Stimulated activated CD4-positive, alpha-beta T cell treated with anti-CD3 and anti-CD28 coated beads, Interleukin-1b, Interleukin-23, amount 100 ng/mL, for 1 hour (primary cell): ENCODE measurements at places on chromosomes 1 and 21.
A peak's percentile ranks its signal among the peaks of the same experiment; 100 is the strongest.

DNA sequence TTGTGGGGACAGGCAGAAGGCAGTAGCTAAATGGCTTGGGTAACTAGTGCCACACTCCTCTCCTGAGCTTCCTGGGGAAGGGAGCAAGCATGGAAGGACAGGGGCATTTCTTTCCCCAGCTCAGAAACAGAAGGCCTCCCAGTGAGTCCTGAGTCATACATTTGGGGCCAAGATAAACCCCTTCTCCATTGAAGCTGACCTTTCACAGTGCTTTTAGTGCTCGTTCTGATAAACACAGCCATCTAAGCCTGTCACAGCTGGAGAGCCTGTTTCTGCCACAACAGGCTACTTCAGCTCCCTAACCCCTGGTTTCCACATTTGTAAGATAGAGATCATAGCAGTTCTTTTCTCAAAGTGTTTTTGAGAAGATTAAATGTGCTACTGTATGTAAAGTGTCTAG, 374.0 kb downstream of the LMX1A start:
- no peak for DNase-seq

GRCh38 chr1:22114083-22115012, 28.5 kb downstream of the WNT4 start:
- no peak for DNase-seq

GRCh38 chr1:39852876-39853275, 30.4 kb downstream of the TRIT1 start:
- DNase-seq: no peak

DNA sequence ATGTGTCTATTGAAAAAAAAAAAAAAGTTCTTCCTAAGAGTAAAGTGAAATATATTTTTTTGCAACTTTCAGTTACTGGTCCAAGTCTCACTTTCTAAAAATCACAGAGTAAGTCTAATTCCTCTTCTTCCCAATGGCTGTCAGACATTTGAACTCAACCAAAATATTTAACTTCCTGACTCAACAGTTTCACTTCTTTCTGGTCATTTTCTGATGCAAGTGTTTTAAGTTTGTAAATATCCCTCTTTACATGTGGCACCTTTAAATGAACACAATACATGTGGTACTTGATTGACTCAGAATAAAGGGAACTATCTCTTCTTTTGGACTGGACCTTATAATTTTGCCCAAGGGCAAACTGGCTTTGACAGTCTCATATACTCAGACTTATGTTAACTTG, 76.7 kb downstream of the ASH1L start:
- DNase-seq: no peak

DNA sequence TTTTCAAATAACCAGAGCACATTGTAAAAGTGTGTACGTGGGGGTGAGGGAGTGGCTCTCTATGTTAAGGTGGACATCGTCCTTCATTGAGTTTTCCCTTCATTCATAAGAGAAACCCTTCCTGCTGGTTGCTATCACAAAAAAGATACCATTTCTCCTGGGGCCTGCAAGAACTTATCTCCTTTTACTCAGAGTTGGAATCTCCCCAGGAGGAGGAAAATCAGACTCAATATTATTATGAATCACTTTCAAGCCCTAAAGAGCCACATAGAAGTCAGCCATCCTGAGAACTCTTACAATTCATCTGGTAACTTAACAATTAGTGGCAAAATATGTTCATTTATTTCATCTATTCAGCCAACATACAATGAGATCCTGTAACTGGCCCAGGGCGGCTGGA, 27.1 kb upstream of the TGFBR3 start:
- no peak for DNase-seq

GRCh38 chr21:21463456-21463855, 465.2 kb downstream of the NCAM2 start:
- no peak for DNase-seq

DNA sequence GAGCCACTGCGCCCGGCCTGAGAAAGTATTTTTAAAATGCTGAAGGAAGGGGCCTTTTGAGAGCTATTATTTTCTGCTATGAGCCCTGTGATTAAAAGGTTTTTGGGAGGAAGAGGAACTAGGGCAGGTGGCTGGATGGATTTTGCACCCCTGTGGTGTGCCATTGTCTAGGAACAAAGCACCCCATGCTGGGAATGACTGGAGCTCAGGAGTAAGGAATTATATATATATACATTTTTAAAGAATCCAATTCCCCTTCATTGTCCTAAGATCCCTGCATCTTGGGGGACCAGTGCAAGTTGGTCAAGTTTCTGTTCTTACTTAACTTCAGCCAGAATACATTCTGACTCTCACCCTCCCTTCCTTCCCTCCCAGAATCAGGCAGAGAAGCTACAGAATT, 91.6 kb downstream of the ZNF648 start:
- no peak for DNase-seq

GRCh38 chr21:46089285-46089684, 8.6 kb upstream of the COL6A2 start:
- DNase-seq: no peak

- no peak for DNase-seq
Observed at GRCh38 chr1:165675794-165676193, 22.6 kb downstream of the ALDH9A1 start.

DNA sequence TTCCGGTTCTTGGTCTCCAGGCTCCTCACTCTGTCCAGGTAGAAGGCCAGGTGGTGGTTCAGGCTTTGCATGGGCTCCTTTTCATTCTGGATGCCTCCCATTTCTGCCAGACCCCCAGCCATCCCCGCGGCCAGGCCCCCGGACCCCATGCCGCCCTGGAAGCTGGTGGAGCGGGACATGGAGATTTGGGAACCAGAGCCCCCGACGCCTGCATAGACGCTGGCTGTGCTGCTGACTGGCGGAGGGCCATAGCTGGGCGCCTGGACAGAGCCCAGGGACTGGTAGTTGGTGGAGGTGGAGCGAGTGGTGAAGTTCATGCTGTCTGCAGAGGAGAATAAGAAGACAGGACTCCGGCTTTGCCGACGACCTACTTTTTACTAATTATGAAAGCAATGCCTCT, 7.1 kb upstream of the SHCBP1L start:
- no peak for DNase-seq

GRCh38 chr1:164781972-164782371, 223.0 kb downstream of the PBX1 start:
- no peak for DNase-seq

DNA sequence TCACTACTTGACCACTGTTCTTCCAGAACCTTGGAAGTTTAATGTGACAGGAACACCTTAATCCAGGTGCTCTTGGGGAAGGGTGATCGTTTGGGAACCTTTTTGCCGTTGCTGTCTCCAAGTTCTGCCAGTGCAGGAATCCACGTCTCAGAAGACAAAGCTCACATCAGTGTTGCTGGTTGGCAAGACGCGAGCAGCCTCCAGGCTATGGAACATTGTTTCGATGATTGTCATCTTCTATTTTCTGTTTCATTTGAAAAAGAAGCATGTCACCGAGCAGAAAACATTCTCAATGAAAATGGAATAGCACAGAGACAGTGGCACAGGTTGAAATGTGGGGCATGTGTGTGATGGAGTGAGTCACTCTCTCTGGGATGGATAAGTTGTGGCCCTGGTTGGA, 11.7 kb downstream of the STUM start:
- DNase-seq: no peak

- no peak for DNase-seq
Observed at GRCh38 chr1:41515131-41515678, 30.7 kb upstream of the EDN2 start.

DNA sequence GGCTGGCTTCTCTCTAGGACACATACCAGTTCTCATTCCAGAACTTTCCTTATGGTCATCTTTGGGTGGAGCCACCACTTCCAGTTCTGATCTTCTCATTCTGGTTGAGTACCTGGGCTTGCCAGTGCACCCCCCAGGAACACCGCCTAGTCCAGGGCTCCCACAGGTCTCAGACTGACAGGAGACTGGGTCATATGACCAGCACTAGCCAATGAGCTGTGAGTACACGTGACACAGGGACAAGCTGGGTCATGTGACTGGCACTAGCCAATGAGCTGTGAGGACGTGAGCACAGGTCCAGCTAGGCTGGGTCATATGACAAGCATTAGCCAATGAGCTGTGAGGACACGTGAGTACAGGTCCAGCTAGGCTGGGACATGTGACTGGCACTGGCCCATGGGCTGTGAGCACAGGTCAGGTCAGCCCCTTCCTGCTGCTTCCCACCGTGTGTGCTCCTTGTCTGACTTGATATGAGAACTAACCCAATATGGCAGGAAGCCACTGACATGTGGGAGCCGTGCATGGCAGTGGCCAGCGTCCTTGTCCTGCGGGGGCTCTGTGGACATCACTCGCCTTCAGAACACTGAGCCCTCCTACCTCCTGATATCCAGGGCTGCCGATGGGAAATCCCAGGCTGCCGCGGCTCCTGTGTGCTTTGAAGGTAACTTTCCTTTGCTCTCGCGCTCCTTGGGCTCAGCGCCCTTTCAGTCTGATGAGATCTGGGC, 22.7 kb downstream of the KRTAP10-1 start:
- DNase-seq: no peak

DNA sequence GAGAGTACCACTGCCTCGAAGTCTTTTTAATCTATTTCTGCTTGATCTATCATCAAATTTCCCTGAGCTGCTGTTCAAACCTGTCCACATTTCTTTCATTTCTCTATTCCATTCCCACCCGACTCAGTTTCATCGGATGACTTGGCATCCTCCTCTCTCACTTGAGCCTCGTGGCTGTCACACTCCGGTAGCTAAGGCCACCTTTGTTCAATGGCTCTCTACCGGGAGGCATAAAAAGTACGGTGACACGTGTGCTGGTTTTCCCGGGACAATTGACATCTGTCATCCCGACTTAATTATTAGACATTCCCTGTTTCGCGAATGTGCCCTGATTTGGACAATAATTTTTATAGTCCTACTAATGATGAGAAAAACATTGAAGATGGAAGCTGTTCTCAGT, 22.6 kb downstream of the MIS18A start:
- DNase-seq: no peak

GRCh38 chr21:26820509-26820908, 24.7 kb downstream of the ADAMTS1 start:
- DNase-seq: no peak

GRCh38 chr1:233569636-233570035, 44.3 kb upstream of the KCNK1 start:
- no peak for DNase-seq

- no peak for DNase-seq
Observed at GRCh38 chr1:109959974-109960744, 24.4 kb upstream of the AHCYL1 start.

- DNase-seq: no peak
Observed at GRCh38 chr1:21665711-21666575, 3.2 kb downstream of the RAP1GAP start.

GRCh38 chr1:184919892-184920291, 54.4 kb downstream of the NIBAN1 start:
- no peak for DNase-seq

DNA sequence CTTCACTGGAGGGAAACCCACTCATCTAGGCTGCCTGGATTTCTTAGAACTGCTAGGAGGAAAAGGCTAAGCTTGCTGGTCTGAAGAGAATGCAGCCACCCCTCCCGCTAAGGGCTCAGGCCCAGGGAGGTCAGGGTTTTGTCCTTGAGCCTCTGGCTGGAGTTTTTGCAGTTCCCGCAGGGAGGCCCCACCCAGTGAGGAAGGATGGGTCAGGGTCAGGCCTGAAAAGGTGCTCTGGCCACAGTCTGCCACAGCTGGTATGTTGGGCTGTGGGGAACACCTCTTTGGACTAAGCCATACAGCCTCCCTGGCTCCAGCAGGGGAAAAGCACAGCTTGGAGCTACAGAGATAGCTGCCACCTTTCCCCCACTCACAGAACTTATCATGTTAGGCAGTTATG, 71.4 kb upstream of the PAPPA2 start:
- DNase-seq: no peak

GRCh38 chr1:112998592-112999235, 42.7 kb upstream of the SLC16A1 start:
- no peak for DNase-seq

- no peak for DNase-seq
Observed at GRCh38 chr1:84700070-84700469, 9.8 kb upstream of the SSX2IP start.

GRCh38 chr1:112188611-112189010, 199.1 kb upstream of the KCND3 start:
- DNase-seq: no peak

DNA sequence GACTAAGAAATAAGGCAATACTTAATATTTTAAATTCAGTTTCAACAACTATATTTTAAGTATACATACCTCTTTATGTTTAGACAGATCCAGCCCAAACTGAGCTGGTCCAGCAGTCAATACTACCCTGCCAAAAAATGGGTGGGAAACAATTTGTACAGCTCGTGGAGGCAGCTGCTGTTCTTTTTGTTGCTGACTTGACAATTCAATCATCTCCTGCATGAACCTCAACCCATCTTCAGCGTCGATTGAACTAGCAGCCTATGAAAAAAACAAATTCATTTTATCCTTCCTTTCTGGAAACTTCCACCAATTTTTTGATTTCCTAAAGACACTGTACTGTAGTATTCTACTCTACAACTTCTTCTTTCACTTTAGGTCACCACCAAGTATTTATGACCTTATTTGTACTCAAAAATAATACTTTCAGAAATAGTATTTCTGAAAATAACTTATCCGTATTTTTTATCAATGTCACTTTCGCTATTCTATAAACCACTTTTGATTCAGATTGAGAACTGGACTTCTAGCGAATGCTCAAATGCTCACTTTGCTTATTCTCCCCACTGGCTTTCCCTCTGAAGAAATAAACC, 46.5 kb downstream of the EDEM3 start:
- no peak for DNase-seq

DNA sequence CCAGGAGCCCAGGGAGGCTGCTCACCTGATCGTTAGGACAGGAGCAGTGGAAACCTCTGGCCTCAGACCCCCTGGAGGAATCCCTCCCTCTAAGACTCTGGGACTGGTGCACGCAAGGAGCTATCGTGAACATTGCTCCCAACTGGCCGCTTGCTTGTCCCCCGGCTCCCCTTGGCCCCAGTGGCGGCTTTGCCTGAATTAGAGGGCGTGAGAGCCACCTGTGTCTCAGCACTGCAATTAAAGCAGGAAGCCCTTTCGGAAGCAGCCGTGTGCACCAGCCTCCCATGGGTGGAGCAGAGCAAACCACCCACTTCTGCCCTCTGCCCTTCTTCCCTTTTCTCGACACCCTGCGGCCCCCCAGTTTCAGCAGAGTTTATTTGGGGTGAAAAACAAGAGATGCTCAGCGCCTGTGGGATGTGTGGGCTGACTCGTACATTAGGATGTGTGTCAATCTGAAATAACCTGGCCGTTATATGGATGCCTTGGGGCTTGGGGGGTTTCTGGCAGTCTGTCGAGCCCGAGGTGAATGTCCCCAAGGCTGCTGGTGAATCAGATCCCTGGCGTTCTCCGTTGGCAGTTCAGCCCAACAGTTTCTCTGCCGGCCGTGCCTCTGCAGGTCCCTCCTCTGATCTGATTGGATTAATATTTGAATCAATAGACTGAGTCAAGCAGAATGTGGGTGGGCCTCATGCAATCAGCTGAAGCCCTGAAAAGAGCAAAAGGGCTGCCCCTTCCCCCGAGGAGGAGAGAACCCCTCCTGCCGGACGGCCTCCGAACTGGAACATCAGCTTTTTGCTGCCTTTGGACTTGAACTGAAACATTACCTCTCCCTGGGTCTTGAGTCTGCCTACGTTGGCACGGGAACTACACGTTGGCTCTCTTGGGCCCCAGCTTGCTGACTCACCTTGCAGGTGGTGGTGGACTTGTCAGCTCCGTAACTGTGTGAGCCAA, 7.3 kb upstream of the UMODL1 start:
- DNase-seq: peak; percentile 17
